ENCODE measurements at places on chromosomes 11 and 22.

DNA sequence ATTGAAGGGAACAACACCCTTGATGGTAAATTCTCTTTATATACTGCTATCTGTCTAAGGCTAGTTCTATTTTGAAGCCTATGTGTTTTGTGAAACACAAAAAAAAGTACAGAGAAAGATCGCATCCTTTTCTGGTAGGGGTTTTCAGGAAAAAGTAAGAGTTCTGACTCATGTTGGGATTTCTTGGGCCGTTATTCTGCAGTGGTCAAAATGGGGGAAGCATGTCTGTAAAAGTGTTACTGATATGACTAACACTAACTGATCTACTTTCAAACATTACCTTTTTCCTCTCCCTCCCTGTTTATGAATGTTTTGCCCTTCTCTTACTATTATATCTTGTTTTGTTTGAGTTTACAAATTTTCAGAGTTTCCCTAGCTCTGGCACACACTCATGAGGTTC is 53.9 kb downstream of the CTNND1 start:
- DNase-seq: no peak

- DNase-seq: no peak
Observed at GRCh38 chr11:119756169-119756865, 27.3 kb upstream of the NECTIN1 start.

GRCh38 chr11:59791639-59792038 is 18.9 kb downstream of the MRPL16 start:
- DNase-seq: no peak

GRCh38 chr11:68643585-68643984 is 40.8 kb upstream of the GAL start:
- DNase-seq: no peak

DNA sequence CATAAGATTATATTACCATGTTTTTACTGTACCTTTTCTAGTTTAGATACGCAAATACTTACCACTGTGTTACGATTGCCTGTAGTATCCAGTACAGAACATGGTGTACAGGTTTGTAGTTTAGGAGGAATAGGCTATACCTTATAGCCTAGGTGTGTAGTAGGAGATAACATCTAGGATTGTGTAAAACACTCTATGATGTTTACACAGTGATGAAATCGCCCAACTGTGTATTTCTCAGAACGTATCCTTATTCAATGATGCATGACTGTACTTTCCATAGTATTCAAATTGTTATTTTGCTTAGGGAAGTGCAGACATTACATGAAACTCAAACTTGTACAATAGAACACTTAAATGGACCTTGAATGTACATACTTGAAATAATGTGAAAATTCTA is 188.1 kb upstream of the PDGFD start:
- no peak for DNase-seq

DNA sequence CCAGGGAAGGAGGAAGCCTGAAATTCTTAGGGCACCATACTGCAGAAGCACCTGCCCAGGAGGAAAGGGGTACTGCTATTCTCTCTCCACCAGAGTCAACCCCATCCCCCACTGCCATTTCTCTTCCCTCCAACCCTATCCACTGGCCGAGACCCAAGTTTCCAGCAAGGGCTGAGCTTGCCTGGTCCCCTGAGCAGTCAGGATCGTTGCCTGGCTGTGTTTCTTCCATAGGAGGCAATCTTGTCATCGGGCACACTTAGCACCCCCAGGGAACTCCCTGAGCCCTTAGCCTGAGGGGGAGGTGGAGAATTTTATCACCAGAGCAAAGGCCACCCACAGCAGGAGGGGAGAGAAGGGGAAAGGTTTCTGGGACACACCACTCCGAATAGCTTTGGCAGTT is 115.8 kb upstream of the NECTIN1 start:
- peak; percentile 54 for DNase-seq

DNA sequence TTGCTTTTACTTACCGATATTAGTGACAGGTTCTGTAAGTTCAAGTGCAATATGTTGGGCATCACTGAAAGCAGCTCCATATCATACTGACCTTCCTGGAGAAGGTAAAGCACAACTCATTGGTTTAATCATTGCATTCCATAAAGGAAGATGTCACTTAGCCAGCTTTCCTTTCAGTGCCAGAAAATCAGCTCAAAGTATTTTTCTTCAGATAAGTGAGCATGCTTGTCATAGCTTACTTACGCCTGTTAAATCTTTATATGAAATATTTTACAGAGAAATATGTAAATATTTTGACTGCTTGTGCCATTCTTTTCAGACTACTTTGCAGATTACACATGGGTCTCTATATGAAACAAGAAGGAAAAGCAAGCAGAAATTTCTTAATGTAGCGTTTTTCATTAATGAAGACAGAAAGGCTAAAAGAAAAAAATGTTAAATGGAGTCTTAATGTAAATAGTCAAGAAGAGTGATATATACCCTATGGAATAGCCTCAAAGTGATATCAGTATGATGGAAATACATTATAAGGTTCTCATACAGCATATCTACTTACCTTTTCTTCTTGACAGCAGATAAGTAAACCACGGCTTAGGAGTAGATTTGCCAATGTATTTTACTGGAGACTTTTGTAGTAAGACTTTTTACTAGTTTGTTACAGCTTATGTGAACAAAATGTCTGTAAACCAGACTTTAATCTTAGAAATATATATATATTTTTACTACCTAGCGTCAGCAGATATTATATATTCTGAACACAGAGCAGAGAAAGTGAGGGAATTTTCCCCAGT is 649.7 kb downstream of the METTL15 start:
- no peak for DNase-seq

- DNase-seq: no peak
Observed at GRCh38 chr11:88378422-88379066, 41.0 kb upstream of the CTSC start.

GRCh38 chr11:117761993-117762392 is 35.0 kb downstream of the DSCAML1 start:
- no peak for DNase-seq

DNA sequence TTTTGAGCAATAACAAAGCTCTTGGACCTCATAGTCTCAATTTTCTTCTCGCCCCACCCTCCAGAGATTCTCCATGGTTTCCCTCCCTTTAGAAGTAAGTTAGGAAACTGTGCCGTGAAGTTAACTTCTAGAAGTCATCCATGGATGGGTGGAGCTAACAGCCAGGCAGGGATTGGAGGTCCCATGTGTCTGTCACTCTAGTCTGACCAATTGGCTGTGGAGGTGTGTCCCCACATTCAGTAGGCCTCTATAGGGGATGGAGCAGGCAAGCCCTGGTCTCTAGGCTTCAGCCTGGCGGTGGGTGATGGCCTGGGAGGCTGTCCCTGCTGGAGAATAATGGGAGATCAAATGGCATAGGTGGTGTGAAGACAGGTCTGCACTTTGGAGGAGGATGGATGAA is 50.7 kb downstream of the TP53I11 start:
- no peak for DNase-seq

DNA sequence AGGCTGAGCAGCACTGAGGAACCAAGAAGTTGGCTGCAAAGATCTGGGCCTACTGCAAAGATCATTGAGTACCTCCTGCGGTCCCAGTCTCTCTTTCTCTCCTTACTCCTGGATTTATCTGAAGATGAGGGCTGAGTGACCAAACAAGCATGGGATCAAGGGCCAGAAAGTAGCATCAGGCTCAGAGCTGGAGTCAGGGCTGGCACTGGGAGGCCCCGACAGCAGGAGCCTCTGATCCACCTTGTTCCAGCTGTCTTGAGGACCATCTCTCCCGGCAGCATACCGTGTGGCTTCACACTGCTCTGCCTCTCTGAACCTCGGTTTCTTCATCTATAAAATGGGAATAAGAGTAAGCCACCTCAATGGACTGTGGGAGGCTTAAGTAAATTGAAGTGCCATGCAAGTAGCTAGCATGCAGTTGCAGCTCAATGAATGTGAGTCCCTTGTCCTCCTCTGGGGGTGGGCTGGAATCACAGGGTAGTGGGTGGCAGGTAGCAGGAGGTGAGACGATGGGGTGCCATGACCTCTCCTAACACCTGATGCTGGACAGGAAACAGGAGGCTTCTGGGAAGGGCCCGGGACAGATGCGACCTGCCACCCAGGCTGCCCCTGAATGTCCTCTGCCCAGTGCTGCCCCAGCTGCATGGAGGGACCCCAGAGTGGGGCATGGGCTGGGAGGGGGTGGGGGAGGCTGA is 52.5 kb upstream of the PRDM11 start:
- peak; percentile 9 for DNase-seq

DNA sequence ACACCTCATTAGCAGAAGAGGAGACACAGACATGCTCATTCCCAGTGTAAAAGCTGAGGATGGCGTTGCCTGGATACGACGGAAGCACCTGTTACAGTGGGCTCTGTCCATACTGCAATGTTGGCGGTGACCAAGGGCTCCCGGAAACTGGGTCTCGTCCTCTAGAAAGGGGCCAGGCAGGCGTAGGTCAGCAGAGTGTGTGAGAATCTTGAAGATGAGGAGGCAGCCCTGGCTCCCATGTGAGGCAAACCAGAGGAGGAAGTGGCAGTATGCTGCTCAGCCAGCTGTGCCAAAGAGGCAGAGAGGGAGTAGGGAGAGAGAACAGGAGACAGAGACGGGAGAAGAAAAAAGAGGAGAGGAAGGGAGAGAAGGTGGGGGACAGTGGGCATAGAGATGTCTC is 10.3 kb downstream of the LTO1 start:
- no peak for DNase-seq

- DNase-seq: no peak
Observed at GRCh38 chr11:12276831-12277475, 100.4 kb upstream of the PARVA start.

GRCh38 chr11:80860632-80861031 is 1419.8 kb upstream of the TENM4 start:
- no peak for DNase-seq

DNA sequence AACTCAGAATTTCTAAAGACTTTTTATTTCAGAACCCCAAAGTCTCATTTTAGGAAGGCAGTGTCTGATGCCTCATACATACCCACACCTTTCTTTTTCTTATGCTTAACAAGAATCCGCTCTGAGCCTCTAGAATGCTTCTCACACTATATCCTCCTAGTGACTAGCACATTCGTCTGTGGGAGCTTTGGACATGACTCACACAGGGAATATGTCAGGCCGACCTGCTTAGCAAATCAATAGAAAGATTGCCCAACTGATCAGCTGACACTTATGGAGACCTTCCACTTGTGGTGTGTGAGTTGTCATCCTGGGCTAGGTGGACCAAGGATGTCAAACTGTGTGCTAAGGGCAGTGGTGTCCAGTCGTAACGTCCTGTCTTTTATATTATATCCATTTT is 129.9 kb upstream of the TTC12 start:
- no peak for DNase-seq

GRCh38 chr11:106309070-106309684 is 231.7 kb downstream of the AASDHPPT start:
- no peak for DNase-seq

DNA sequence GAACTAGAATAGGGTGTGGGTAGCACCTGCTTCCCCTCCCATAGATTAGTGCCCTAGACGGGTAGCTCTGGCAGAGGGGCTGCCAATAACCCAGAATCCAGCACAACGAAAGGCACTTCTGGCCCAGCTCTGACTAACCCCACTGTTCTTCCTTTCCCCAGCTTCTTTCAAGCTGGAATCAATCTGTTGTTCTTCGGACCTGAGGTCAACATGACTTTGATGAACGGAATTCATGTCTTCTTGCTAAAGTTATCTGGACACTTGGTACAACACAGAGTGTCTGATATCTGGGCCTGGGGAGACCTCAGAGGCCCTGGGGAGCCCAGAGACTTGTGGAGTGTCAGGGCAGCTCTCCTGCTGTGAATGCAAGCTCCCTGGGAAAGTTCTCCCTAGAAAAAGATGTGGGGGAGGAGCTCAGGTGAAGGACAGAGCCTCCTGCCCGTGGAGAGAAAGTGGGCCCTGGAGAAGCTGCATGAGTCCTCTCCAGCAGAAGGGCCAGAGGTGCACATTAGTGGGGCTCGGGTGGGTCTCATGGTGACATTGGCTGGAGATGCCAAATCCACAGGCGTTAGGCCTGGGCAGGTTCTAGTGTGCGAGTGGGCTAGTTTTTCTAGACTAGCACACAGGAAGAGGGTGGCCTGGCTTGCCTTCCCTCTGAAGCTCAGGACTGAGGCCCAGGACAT is 6.3 kb downstream of the KCNJ11 start:
- no peak for DNase-seq

DNA sequence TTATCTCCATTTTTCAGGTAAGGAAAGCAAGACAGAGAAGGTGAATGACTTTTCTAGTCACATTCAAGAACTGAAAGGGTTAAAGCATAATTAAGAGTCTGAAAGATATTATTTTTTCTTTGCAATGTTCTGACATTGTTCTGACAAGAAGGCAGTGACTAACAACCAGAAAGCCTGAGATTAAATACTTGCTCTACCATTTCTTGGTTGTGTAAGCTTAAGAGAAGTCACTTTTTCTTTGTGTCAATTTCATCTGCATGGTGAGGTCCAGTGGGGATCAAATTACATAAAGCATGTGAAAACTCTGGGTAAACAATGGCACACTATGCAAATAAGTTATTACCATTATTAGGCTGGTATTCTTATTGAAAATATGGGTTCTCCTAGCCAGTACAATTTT is 73.7 kb downstream of the PHF21A start:
- DNase-seq: no peak

GRCh38 chr11:112662554-112662953 is 298.7 kb upstream of the NCAM1 start:
- DNase-seq: no peak

- peak; percentile 96 for DNase-seq
Observed at GRCh38 chr11:119205574-119206510, at the start of gene CBL. Gene CBL (plus strand): TSS chr11:119206339. CDS start chr11:119206418, 79 bp downstream.

DNA sequence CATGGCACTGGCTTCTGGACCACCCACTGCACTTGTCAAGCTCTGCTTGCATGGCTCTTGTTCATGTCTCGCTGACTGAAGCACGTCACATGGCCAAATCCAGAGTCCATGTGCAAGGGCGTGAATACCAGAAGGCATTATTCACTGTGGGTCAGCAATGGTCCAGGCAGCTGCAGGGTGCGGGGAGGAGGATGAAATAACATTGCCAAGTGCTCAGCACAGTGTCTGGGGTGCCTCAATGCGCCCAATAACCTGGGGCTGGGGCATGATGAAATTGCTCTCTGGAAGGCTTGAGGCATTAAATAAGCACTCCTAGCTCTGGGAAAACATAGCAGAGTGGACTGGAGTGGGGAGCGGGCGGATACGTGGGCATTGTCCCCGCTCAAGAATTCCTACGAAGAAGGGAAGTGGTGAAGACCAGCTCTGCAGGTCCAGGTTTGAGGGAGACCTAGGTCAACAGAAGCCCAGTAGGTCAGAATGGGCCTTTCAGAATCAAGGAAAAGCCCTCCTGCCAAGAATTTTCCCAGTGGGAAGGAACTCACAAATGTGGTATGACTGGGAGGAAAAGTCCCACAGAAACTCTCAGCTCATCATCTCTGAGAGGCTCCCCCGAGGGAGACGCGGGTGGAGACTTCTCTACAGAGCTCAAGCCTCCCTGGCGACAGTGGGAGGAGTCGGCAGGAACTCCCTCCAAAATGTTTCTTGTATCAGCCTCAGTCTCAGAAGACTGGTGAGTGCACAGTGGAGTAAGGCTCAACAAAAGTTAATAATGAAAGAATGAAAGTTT is 15.3 kb upstream of the ACCSL start:
- DNase-seq: peak; percentile 83

- no peak for DNase-seq
Observed at GRCh38 chr22:22342697-22343580, 98.4 kb downstream of the VPREB1 start.
